ENCODE measurements at places on chromosomes 11 and 22. TPM values are rescaled to one million over a fixed set of nuclear protein-coding genes. Genes with fewer than 3 reads are reported as not detected.

- no peak for DNase-seq
Observed at GRCh38 chr11:26626346-26626745, 54.3 kb upstream of the MUC15 start.

GRCh38 chr22:50401907-50402306 lies 58.8 kb downstream of the PPP6R2 start:
- no peak for DNase-seq

The SLC17A6 gene
- total RNA-seq = not detected

- no peak for DNase-seq
Observed at GRCh38 chr22:38788021-38788816, 5.7 kb downstream of the DNAL4 start.

The CBX7 gene
- total RNA-seq = 63.6 TPM

- no peak for DNase-seq
Observed at GRCh38 chr22:25497181-25497641, 67.3 kb upstream of the GRK3 start.

The GAS2L1 gene
- 15.6 TPM for total RNA-seq

DNA sequence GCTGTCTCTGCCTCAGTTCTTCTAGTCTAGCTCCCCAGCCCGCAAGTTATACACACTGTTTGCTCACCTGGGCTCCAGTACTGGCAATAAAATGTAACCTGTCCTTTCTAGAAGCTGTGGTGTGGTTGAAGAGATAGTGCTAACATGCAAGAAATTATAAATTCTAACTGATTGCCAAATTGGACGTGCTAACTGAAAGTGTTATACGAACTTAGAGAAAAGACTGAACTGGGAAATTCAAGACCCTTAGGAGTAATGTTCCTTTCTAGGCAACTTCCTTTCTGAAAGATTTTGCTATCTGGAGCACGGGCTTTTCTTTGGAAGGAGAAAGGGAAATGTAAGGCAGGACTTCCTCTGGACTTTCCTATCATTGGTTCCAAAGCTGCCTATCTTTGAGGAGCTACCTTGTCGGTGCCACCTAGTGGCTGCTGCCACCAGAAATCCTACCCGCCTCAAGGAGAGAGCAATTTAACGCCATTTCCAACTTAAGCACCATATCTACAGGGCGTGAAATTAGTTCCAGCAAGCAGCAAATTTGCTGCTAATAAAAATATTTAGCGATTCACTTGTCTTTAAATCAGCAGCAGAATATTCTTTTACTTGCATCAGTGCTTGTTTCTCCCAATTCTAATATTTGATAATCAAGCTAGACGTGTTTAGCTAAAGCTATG lies 12.7 kb upstream of the TMEM218 start:
- DNase-seq = peak; percentile 71

DNA sequence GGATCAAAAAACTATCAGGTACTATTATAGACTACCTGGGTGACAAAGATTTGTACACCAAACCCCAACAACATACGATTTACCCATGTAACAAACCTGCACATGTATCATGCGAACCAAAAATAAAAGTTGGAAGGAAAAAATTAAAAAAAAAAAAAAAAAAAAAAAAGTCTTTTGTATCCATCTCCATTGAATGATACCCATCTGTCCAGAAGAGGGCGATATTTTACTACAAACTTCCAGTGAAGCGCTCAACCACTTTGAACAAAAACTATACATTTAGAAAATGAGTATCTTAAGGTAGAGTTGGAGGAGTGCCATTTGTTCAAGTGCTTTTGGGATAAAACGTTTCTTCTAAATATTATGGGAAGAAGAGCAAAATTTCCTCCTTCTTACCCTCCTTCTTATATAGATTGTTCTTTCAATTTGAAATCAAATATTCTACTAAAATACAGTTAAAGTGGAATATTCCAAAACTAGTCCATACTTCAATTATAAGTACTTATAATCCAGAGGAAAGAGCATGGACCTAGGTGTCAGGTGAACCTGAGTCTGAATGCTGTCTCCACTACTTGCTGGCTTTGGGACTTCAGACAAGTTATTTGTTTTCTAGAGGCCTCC lies 23.3 kb downstream of the ARL14EP start:
- DNase-seq = no peak

The KCNJ1 gene
- not detected for total RNA-seq

GRCh38 chr22:26968859-26969523 lies 311.6 kb downstream of the MIAT start:
- DNase-seq = no peak

Data from ureter (tissue), 1 donor.